ENCODE measurements at places on chromosomes 16 and 17.

DNA sequence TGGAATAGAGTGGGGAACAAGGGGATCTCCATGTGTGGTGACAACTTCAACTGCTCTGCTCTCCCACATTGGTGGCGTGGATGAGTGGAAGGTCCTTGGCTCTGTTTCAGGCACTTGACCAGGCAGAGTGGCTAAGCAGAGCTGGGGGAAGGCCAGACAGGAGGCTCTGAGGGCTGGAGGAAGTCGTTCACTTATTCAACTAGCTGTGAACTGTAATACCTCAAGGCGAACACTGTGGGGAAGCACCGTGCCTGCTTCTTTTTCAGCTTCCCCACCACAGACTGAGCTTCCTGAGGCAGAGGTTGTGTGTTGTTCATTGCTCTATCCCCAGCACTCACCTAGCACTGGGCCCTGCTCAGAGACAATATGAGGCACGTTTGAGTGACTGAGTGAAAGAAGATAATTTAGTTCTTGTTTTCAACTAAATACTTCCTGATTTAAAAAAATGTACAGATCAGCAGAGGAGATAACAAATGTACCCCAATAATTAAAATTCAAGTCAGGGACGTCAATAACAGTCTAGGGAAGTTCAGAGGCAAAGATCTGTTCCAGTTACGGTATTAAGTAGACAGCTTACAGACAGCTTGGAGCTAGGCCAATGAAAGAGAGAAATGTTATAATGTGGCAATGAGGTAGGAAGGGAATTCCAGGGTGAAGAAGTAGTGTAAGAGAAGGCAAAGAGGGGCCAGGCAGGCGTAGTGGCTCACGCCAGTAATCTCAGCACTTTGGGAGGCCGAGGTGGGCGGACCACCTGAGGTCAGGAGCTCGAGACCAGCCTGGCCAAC is 34.7 kb downstream of the MYO18A start:
- peak; percentile 82 for DNase-seq

DNA sequence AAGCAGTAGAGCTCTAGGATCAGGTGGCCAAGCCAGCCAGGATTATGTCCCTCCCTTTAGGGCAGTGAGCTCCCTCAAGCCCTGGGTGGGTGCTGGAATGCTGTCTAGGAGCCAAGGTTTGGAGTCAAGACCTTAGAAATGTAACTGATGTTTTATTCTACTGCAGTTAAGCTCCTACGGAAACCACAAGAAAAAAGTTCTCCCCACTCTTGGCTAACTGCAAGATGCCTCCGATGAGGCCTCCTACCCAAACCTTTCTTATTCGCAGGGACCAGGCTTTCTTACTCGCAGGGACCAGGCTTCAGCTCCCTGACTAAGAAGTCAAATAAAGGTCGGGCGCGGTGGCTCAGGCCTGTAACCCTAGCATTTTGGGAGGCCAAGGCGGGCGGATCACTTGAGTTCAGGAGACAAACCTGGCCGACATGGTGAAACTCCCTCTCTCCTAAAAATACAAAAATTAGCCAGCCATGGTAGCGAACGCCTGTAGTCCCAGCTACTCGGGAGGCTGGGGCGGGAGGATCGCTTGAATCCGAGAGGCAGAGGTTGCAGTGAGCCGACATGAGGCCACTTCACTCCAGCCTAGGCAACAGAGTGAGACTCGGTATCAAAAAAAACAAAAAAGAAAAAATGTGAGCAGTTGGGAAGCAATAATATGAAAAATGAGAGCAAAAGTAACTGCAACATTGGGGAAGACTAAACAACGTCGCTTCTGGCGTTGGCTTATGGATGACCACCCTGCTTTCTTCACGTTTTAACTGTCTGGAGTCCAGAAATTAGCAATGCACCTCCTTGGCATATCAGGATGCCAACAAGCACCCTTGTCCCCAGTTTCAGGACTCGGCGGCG is 31.7 kb upstream of the ARL4D start:
- DNase-seq = no peak

DNA sequence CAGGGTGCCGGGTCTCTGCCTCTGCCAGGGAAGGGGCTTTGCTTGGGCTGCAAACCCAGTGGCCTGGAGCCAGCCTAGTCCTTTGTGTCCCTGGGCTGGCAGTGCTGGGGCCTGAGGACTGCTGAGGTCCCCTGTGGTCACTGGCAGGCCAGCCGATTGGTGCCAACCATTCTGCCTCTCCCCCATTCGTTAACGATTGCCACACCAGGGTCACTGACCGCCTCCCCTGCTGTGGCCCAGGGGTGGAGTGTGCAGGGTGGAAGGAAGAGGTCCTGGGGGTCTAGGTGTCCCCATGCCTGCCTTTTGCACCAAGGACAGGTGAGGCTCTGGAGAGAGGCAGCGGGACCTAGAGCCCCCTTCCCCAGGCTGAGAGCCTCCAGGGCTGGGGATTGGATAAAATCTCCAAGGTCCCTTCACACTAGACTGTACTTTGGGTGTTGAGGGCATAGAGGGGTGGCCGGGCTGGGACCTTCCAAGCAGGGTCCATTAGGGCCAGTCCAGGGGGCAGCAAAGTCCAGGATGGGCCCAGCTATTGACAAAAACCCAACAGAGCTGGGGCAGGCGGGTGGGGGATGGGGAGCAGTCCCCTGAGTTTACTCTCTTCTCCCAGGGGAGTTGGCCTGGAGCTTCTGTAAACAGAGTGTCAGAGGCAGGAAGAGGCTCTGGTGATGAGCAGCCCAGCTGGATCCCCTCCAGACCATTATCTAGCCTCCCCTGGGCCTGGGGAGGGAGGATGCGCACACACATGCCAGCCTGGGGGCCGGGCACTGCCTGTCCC is 1.1 kb downstream of the VASN start:
- no peak for DNase-seq

- DNase-seq = no peak
These were observed 11.4 kb downstream of the MYLK3 start for GRCh38 chr16:46736695-46737094.

DNA sequence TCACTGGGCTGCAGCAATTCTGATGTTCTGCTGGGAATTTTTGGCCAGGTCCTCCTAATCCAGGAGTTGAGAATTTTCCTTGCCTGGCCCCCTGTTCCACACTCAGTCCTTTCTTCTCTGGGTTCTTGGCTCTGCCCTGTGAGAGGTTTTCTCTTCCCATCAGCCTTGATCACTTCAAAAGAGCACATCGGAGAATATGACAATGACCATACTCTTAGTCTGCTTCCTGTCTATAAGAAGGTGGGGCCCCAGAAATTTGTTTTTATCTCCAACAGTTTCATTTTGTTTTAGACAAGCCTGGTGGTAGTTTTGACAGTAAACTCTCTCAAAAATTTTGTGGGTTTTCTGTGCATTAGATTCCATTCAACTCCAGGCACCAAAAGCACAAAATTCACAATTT is 70.7 kb downstream of the C17orf67 start:
- DNase-seq = no peak

DNA sequence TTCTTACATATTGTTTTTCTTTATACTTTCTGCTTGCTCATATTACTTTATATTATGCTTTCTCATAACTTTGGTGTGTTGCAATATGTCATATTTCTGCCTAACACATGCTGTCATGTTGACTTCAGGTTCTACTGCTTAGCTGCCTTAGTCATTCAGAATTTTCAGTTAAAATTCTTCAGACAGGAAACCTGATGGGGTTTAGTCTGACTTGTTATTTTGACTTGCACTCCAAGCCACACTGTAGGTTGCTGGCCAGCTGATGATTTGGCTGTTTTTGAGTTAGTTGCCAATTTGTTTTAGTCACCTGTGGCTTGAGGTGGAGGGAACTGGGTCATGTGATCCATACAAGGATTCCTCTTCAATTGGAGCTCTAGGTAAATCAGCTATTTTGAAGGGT is 315.4 kb downstream of the MAP2K6 start:
- no peak for DNase-seq

- no peak for DNase-seq
These were observed 9.9 kb upstream of the GUCY2D start for GRCh38 chr17:7992516-7992915.

GRCh38 chr17:72165867-72166439 is 45.1 kb downstream of the SOX9 start:
- no peak for DNase-seq

- no peak for DNase-seq
These were observed 23.5 kb downstream of the USP36 start for GRCh38 chr17:78817123-78817522.

DNA sequence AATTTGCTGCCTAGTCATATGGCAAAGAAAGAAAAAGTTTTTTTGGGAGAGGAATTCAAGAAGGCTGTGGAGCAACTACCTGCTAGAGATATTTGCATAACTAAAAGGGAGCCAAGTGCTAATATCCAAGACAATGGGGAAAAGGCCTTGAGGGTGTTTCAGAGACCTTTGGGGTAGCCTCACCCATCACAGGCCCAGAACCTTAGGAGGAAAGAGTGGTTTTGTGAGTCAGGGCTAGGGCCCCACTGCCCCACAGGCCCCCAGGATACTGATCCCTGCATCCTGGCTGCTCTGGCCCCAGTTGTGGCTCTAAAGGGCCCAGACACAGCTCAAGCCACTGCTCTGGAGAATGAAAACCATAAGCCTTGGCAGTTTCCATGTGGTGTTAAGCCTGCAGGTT is 41.9 kb upstream of the SDK2 start:
- DNase-seq = no peak

- DNase-seq = peak; percentile 66
These were observed 17.1 kb downstream of the TBX2 start for GRCh38 chr17:61416540-61417363.

- DNase-seq = no peak
These were observed 123.0 kb downstream of the RPTOR start for GRCh38 chr17:80667462-80668277.

GRCh38 chr16:9154567-9155410 is 63.3 kb downstream of the HAPSTR1 start:
- no peak for DNase-seq

GRCh38 chr17:935485-935884 is 44.1 kb downstream of the NXN start:
- no peak for DNase-seq

- peak; percentile 27 for DNase-seq
These were observed 21.4 kb downstream of the QPRT start for GRCh38 chr16:29700253-29700987.

DNA sequence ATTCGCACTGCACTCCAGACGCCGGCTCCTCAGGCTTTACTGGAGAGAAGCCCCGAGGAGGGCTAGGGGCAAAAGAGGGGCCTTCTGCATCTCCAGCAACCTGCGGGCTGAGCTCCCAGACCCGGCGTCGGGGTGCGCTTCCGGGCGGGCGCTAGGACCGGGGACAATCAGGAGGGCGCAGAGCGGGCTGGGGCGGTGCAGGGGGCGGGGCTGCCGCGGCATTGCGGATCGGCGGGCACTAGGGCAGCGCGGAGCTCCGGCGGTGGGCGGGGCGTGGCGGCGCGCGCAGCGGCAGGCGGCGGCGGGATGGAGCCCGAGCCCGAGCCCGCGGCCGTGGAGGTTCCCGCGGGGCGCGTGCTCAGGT is at the start of gene TSEN54:
TSEN54 (plus strand) TSS at position 274 of the 364 bp plus-strand sequence; CDS start at position 307, 33 bp downstream.
- DNase-seq = peak; percentile 66

DNA sequence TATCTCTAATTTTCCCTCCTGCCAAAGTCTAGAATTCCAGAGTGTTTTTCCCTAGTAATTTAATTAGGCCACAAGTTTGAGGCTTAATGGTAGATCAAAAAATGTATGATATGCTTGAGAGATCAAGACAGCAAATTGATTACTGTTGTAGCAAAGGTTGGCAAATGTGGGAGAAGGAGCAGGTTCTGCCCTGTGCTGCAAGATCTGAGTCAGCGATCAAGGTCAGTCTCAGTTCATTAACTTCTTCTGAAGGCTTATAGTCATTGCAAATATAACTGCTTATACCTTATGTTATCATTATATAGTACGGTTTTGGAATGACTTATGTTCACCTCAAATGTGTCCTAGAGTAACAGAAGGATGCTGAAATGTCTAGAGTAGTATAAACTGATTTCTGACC is 231.1 kb upstream of the TBX2 start:
- no peak for DNase-seq

- DNase-seq = no peak
These were observed 251.1 kb downstream of the ABCC12 start for GRCh38 chr16:47904691-47905090.

- DNase-seq = peak; percentile 18
These were observed at the start of gene FOXC2 for GRCh38 chr16:86566601-86566965. TSS of gene FOXC2 (plus strand) at chr16:86566829. CDS start at chr16:86567336, 507 bp downstream.

DNA sequence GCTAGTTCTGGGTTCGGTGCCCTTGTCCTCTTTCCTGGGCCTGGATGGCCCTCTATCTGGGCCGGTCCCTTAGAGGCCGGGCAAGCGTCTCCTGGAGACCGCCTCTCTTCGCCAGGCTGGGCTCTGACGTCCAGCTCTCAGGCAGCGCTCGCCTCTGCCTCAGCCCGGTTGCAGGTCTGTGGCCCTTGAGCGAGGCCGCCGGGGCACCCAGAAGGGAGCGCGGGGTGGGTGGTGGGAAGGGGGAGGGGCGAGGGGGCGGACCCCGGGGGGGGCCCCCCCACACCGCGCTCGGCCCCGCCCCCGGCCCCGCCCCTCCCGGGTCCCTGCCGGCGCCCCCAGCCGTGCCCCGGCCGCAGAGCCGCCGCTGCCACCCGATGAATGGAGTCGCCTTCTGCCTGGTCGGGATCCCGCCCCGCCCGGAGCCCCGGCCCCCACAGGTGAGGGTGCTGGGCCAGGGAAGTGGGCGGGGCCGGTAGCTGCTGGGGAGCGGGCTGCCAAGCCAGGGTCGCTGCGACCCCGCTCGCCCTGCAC is at the start of gene ARHGAP23:
ARHGAP23 (plus strand) TSS at position 353 of the 531 bp plus-strand sequence; CDS start at position 375, 22 bp downstream.
- peak; percentile 46 for DNase-seq

- DNase-seq = no peak
These were observed 700.2 kb downstream of the KCNJ2 start for GRCh38 chr17:70869402-70870085.

DNA sequence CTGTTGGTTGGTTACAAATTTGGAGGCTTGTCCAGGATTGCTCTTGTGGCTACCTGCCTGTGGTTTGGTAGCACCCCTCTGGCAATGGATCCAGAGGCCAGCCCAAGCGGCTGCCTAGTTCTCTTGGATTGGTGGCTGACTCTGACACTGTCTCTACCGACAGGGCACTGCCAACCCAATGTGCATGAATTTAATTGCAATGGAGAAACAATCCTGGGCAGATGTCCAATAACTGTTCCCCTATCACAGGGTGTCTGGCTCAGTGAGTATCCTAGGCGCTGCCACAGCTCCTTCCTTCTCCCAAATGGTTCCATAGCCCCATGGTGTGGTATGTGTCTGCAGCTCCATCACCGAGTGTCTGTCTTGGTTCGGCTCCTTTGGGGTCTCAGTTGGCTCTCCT is 19.5 kb downstream of the N4BP1 start:
- no peak for DNase-seq

DNA sequence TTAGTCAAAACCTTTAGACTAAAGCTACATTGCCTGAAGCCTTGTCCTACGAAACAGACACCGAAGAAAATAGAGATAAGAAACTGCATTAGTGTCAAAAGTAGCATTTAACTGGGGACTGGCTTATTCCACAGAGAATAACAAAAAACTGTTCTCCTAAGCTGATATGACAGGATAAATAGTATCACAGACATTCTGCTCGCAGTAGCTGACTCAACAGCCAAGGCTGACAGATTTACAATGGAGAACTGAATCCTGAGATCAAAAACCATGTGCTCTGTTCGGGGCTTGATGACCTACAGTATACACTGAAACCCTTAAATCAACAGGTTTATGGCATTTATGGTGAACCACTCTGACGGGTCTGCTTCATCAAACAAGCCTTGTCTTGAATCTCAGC is 25.5 kb downstream of the ADAMTS18 start:
- DNase-seq = no peak

All from bone marrow (tissue), 2 donors.